ENCODE measurements at places on chromosomes 5 and 9.

DNA sequence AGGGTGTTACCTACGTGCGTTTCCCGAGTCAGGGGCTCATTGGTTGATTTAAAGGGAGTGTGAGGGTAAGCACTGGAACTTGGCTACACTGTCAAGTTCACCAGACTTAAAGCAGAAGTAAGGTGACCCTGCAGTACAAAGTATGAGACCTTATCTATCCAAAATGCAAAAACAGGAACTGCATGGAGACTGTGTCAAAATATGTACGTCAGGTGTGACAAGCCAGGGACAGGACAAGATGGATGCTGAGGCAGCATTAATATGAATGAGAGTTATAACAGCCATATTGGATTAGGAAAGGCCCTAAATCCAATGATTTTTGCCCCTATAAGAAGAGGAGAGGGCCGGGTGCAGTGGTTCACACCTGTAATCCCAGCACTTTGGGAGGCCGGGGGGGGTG lies 15.4 kb upstream of the SUSD3 start:
- DNase-seq = no peak

GRCh38 chr5:53350368-53350767 lies 130.1 kb upstream of the FST start:
- DNase-seq = no peak

DNA sequence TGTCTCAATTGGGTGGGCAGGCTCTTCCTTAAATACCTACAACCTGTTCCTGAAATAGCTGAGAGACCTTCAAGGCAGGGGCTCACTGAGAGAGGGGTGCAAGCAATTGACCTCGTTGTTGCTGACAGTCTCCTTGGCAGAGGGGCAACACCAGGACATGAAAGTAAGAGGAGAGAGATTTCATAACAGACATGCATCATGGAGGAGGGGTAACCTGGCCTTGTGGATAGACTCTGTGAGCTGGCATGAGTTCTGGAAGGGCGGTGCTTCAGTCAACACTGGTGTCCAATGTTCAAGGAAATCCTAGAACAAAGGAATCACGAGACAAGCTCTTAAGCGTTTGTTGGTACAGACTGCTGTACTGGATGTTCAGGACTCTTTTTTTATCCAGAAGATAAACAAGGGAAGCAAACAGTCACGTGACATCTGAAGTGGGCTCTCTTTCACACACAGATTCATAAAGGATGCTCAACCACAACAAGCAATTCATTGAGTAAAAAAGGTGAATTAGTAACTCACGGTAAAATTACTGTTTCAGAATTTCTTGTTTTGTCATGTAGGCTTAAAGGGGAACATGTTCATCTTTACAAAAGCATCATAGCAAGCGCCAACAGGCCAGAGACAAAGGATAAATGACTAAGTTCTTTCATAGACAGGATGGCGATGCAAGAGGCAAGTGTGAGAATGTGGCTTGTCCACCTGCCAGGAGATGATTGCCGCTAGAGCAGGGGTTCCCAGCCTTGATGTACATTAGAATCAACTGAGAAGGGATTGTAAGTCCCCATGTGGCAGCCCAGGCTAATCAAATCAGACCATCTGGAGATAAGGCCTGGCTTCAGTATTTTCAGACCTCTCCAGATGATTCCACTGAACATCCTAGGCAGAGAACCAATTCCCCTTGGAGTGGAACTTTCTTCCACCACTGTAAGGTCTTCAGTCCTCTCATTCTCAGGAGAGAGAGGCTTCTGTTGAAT lies 20.7 kb downstream of the ANKRA2 start:
- DNase-seq = no peak

GRCh38 chr5:171907725-171908343 lies 98.6 kb downstream of the FBXW11 start:
- peak; percentile 27 for DNase-seq

- no peak for DNase-seq
Observed at GRCh38 chr5:114390431-114390830, 28.6 kb downstream of the KCNN2 start.

- DNase-seq = no peak
Observed at GRCh38 chr9:129612123-129612522, 8.8 kb downstream of the C9orf50 start.

GRCh38 chr9:124384846-124385245 lies 30.4 kb downstream of the PSMB7 start:
- DNase-seq = no peak

DNA sequence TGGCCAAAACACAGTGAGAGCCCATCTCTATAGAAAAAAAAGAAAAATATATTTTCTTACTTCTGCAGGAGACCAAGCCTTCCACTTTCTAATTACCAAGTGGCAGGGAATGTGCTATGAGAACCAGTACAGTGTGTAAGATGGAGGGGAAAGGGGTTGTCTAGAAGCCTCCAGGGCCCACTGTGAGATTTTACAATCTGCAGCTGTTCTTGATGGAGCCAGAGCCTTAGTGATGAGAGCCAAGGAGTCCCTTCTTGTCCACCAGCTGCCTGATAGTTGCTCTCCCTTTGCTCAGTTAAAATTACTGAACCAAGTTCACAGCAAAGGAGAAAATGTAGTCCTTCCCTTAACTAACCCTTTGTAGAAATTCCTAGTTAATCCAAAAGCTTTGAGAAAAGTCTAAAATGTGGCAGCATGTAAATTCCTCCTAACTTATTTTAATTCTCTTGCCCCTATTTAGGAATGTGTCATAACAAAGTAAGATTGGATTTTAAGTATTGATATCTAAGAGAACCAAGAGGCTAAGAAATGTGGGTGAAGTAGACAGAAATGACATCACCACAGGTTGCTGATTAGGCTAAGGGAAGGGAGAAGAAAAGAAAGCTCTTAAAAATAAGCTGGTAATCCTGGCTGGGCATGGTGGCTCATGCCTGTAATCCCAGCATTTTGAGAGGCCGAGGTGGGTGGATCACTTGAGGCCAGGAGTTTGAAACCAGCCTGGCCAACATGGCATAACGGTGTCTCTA lies 19.3 kb downstream of the SRP19 start:
- no peak for DNase-seq

GRCh38 chr5:95086927-95087815 lies 197.7 kb downstream of the MCTP1 start:
- no peak for DNase-seq

GRCh38 chr5:6623941-6624340 lies 8.9 kb downstream of the NSUN2 start:
- DNase-seq = no peak

GRCh38 chr5:84406111-84406510 lies 21.4 kb upstream of the EDIL3 start:
- no peak for DNase-seq

GRCh38 chr5:31585895-31586270 lies 53.0 kb upstream of the PDZD2 start:
- DNase-seq = no peak

DNA sequence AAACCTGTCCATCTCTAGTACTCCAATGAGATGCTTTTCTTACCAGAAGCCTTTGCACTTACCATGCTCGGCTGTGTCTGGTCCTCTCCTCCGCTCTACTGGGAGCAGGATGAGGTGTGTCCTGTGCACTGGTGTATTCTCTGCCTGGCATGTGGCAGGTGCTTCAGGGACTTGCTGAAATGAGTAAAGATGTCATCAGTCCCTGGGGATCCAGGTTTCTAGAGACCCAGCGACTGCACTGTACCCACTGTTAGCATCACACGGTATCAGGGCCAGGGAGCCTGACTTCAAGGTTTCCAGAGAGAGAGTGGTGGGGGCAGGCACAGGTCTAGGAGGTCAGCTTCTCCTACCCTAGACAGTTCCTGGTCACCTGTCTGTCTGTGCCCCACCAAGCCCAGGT lies 10.5 kb downstream of the PTTG1 start:
- DNase-seq = no peak

DNA sequence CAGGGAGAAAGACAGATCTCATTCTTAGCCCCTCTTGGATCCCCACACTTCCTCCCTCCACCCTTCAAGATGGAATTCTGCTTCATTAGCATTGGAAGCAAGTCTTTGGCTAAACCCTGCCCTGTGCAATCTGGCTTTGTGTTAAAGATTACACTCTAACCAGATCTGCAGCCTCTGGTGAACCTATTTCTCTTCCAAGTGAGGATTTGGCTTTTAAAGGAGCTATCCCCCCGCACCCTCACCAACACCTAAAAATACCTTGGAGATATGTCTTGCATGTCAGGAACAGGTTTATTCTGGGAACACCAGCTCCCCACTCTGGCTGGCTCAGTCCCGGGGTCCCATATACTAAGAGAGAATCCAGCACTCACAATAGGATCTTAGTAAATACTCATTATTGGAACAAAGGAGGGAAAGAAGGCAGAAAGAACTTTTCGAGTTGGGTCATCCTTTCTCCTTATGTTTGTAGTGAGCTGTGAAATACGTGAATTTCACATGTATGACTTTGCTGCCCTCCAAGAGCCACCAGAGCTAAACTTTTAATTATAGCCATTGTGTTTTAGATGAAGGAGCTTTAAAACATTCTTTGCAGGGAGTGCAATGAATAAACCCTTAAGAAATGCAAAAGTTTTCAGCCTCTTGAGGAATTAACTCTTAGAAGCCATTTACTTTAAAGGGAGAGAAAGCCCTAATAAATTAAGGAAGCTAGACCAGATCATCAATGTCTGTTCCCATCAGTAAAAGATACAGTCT lies 53.7 kb upstream of the HRH2 start:
- DNase-seq = no peak

DNA sequence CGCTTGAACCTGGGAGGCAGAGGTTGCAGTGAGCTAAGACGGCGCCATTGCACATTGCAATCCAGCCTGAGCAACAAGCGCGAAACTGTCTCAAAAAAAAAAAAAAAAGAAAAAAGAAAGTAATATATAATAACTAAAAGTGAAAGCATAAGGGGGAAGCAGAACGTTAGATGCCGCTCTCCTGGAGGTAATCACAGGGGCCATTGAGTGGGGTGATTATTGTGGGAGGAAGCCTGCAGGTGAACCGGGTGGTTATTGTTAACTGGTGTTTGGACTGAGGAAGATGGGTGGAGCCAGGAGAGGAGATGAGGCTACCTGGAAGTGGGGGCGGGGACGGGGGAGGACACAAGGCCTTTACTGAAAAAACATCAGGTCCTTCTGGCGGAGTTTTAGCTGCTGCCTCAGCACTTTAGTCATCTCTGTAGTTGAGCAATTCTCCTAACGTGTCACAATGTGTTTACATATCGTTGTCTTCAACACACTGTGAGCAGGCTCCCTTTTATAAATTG lies 5.3 kb upstream of the TJP2 start:
- DNase-seq = no peak

- no peak for DNase-seq
Observed at GRCh38 chr5:40396317-40396716, 283.4 kb upstream of the PTGER4 start.

DNA sequence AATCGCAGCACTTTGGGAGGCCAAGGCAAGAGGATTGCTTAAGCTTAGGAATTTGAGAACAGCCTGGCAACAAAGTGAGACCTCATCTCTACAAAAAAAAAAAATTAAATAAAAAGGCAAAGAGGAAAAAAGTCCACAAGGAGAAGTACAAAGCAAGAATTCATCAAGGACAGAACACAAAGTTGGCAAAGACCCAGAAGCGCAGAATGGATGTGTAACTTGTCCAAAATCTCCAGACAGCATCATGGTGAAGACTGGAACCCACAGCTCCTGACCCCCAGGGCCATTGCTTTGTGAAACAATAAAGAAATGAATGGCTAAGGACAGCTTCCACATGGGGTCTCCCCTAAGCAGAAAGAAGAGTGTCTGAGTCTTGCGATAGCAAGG lies 7.8 kb downstream of the HSD17B3 start:
- DNase-seq = no peak

- DNase-seq = no peak
Observed at GRCh38 chr9:109641372-109641659, 138.7 kb upstream of the PALM2AKAP2 start.

GRCh38 chr9:89395931-89396710 lies 77.8 kb downstream of the SECISBP2 start:
- no peak for DNase-seq

GRCh38 chr5:157978061-157978460 lies 119.1 kb upstream of the CLINT1 start:
- DNase-seq = no peak

GRCh38 chr5:95715799-95716461 lies 15.2 kb upstream of the RHOBTB3 start:
- peak; percentile 63 for DNase-seq

DNA sequence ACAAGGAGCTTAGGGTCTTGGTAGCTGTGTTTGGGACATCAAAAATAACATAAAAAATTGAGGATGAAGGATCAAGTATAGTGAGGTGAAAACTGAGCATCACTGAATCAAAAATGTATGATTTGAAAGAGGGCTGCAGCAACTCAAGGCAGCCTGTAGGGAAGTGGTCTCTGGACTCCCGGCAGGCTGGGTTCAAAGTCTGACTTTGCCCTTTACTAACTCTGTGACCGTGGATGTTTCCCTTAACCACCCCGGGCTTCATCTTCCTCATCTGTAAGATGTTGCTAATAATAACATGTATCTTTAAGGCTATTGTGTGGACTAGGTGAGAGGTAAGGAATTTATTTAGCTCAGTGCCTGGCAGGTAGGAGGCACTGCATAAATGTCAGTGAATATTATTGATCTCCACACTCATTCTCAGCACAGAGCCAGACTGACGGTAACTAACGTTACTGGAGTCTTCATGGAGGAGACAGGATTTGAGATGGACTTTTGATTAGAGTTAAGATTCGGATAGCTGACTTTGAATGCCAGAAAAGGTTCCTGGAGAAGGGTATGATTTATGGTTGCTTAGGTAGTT lies 367.3 kb downstream of the NDUFS4 start:
- no peak for DNase-seq

DNA sequence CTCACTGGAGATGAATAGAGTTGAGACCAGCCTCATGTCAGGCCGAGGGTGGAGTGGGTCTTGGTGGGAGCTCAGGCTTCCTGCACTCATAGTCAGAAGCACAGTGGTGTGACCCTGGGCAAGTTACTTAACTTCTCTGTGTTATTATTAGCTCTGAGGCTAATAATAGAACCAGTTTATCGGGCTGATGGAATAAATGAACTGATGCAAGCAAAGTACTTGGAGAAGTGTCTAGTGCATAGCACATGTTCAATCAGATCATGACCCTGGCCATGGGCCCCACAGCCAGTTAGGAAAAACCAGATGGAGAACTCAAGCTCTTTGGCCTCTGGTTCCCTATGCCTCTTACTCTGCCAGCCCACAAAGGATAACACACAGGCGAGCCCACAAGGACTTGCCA lies 45.3 kb upstream of the OSMR start:
- no peak for DNase-seq

- DNase-seq = no peak
Observed at GRCh38 chr5:78591972-78592700, 56.4 kb downstream of the LHFPL2 start.

DNA sequence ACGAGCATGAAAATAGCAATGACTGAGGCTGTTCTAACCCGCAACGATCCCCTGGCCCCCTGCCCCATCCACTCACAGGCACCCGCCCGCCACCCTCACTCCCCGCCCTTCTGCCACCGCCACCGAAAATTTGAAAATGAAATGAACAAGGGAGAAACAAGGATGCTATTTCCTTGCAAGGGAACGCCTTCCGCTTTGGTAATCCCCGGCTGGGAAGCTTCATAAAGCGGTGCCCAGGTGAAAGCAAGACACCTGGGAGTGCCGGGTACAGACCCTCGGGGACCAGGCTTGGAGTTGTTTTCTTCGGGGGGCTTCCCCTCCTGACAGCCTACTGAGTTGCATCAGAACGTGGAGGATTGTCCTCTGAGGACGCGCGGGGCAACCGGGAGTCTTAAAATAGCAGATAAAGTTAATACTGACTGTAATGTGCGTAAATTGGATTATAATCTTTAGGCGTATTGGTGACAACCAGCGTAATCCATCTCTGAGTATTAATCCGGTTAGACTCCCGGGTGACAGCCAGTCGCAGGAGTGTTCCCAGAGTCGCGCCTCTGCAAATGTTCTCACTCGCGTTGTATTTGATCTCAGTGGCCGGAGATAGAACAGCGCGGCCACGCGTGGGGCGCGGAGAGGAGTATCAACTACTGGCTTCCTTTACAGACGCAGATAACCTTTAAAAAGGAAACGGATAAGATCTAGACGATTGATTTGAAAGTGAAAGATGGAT lies 885 bp upstream of the MLLT3 start:
- no peak for DNase-seq

All from AG09309 (cell line).